Urinary bladder (tissue), 4 donors: ENCODE measurements at places on chromosomes 1 and 21. TPM values are rescaled to one million over a fixed set of nuclear protein-coding genes. Genes with fewer than 3 reads are reported as not detected.

DNA sequence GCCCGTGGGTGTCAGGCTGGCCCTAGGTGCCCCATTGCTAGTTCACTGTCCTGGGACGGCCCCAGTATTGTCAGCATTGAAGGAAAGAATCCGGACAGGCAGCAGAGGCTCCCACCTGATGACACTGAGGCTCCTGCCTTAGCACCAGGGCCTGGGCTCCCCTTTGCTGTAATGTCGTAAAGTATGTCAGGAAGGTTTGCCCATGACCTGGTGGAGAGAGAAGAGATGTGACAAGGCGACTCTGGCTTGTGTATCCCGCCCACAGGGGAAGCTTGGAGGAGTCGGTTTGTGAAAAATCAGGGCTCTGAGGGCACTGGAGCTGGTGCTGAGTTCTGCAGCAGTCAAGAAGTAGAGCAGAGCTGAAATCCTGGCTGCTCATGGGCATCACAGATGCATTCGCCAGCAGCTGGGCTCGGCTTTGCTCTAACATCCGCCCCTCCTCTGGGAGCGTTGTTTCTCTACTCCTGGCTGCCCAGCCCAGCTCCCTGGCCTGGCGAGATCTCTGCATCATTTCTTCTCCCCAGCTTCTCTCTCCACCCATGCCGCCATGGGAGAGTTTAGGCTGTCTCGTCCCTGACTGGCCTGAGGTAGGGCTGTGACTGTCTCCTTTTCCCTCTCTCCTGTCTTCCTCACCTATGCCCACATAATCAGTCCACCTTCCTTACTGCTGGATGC, 74.1 kb downstream of the ADARB1 start:
- DNase-seq: no peak

- no peak for DNase-seq
Observed at GRCh38 chr1:209797978-209798639, 7.8 kb downstream of the IRF6 start.

GRCh38 chr1:170164103-170164763, 18.5 kb downstream of the NTMT2 start:
- no peak for DNase-seq

HLX gene
- 12.9 TPM for total RNA-seq

DNA sequence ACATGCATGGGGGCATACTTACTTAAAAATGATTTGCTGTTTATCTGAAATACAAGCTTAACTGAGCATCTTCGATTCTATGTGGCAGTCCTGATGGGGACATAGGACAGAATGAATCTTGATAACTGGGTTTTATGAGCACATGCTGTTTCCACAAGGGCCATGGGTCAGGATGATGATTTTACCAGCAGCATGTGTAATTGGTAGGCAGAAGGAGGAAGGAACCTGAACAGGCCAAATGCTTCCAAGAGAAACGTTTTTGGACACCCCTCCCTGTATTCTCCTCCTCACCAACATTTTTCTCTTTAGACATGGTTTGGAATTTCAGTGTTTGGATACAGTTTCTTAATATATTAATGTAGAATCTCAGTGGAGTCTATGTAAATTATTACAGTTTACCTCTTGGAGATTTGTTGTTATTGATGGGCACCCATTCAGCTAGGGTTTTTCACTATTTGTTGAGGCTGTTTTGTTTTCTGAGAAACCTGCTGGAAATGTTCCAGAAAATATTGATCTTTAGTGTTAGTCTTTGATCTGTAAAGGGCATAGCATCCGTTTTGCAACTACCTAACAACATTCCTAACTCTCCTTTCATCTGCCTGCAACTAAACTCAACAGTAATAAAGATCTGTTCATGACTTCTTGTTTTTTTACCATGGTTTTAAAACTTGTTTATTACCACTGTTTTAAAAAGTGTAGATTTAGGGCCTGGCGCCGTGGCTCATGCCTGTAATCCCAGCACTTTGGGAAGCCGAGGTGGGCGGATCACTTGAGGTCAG, 42.0 kb downstream of the TBCE start:
- DNase-seq: peak; percentile 21

- no peak for DNase-seq
Observed at GRCh38 chr1:167522246-167522645, 3.9 kb upstream of the CD247 start.

OR6P1 gene
- not detected for total RNA-seq

DNA sequence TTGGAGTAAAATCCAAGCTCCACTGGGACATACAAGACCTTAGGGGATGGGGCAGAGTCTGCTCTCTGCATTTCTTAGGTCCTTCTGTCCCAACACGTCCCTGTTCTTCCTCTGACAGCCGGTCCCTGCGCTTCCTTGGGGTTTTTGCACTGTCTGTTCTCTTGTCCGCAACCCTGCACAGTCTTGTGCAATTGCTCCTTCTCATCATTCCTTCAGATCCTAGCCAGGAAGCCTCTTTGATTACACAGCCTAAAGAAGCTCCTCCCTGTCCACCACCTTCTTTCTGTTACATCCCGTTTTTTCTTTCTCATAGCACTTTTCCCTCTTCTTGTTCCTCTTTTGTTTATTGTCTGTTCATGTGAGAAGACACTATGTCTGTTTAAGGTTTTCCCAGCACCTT, 19.9 kb downstream of the ACOT11 start:
- DNase-seq: no peak

GRCh38 chr1:50970931-50971582, 1.0 kb downstream of the CDKN2C start:
- DNase-seq: no peak

CLDN17 gene
- not detected for total RNA-seq

ELF3 gene
- 123 TPM for total RNA-seq

- DNase-seq: no peak
Observed at GRCh38 chr1:172414331-172414730, 6.2 kb upstream of the C1orf105 start.
